ENCODE measurements at places on chromosomes 5 and 9.
A peak's percentile ranks its signal among the peaks of the same experiment; 100 is the strongest.

GRCh38 chr9:18849270-18849669, 183.7 kb downstream of the SAXO1 start:
- DNase-seq = no peak

GRCh38 chr5:155954701-155955445, 372.1 kb upstream of the SGCD start:
- DNase-seq = no peak

DNA sequence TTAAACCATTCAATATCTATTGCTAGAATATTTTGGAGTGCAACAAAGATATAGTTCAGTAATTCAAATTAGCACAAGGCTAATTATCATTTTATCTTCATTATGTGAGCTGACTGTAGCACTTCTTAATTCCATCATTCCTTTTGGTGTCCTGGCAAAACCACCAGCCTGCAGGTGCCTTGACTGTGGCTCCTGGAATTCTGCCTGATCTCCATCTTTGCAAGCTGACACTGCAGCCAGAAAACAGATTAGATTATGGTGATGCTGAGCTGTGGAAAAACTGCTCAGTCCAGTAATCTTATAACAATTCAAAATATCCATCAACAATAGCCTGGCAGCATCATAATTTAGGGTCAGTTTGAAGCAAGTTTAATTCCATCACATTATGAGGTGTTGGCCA, 919.5 kb downstream of the DTWD2 start:
- no peak for DNase-seq

GRCh38 chr9:9743822-9744221, 869.0 kb downstream of the PTPRD start:
- no peak for DNase-seq

GRCh38 chr5:128276537-128277216, 193.1 kb downstream of the SLC12A2 start:
- DNase-seq = no peak

DNA sequence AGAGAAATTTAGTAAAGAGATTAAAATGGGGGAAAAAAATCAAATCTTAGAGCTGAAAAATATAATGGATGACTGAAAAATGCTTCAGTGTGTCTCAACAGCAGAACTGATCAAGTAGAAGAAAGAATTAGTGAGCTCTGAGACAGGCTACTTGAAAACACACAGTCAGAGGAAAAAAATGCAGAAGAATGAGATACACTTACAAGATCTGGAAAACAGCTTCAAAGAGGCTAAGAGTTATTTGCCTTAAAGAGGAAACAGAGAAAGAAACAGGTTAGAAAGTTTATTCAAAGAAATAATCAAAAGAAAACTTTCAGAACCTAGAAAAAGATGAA, 70.5 kb upstream of the OR2K2 start:
- DNase-seq = no peak

GRCh38 chr5:139869042-139869790, 73.6 kb downstream of the PSD2 start:
- DNase-seq = no peak

DNA sequence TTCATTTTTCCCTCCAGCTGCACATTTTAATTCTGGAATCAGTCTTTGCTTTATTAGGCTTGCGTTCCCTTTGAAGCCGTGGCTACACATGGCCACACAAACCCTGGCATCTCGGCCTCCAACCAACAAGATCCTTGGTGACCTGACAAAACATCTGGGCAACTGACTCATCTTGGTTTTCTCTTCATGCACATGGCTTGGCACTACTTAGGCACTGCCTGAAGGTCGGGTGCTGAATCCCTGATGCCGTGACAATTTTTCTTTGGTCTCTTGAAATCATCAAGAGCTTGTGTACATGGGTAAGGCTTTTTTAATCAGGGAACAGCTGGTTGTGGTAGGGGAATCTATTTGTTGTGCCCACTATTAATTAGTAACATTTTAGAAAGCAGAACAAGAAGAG, 16.0 kb upstream of the PAPPA start:
- DNase-seq = no peak

DNA sequence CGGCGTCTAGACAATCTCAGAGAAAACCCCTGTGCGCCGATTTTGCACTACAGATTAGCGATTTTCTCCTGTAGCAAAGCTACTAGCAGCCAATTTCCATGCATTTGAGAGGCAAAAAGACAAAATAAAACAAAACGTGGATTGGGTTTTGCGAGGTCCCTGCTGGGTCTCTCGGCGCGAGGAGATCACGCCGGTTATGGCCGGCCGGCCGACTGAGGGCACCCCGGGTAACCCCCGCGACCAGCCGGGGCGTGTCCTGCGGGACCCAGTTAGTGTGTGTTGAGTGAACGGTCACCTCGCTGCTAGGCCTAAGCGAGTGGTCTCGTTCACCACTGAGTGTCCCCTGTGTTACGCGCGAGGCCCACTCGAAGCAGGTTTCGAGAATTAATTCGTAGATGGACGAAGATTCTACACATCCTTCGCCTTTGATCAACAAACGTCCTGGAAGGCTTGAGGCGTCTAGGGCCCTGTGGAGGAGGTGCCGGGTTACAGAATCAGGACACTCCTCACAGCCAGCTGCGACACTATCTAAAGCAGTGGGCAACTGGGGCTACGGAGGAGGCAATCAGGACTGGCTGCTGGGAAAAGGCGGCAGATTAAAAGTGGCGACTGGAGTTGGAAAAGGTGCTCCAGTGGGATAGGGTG, 764 bp upstream of the VDAC1 start:
- peak; percentile 51 for DNase-seq

DNA sequence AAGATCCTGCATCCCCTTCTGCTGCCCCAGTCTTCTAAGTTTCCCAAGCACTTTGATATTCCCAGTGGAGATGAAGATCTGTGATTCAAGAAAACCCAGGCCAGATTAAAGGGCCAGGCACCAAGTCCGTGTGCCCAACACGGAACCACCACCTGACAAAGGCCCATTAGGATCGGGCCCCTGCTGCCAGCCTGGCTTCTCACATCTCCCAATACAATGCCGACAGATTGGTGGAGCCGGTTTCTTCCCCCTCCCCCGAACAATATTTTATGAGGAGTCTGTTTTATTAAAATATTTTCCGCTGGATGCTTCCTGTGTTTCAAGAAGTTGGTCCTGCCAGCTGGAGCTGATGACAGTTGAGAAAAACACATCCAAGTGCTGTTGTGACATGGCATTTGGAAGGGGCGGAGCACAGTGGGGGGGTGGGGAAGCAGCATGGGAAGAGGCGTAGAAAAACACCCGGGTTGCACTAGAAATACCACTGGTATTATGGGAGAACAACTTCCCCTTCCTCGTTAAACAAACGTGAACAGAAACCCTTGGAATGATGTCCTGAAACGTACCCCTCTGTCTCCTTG, 45.0 kb downstream of the CRB2 start:
- no peak for DNase-seq

DNA sequence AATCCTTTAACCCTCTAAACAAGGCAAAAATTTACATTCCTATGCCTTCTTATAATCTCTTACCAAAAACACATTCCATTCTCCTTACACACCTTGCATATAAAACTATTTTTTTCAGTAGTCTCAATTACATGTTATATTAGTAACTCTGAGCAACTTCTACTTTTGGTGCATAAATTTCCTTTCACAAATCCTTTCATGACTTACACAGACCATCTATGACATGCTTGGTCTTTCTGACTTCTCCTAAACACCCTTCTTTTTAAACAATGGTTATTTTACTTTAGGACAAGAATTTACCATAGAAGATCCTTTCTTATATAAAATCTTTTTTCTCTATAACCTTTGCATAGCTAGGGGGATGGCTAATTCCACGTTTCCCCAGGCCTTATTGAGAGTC, 208.0 kb upstream of the ARRDC3 start:
- DNase-seq = no peak

- no peak for DNase-seq
These were observed 15.6 kb downstream of the FBXO4 start for GRCh38 chr5:41940641-41941040.

DNA sequence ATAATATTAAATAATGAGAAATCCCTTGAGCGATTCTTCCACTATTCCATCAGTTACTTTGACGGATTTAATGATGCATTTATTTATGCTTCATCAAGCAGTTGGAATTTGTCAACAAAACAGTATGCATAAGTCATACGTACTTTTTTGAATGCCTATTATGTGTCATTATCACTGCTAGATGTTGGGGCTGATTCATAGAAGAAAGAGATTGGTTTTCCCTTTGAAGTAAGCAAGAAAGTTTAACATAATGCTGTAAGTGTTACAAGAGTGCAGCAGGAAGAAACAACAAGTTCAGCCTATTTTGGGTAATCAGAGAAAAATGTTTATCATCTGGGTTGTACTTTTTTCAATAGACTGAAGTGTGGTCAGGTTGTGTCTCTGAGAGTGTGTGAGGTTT, 121.2 kb upstream of the RANBP3L start:
- DNase-seq = no peak

GRCh38 chr5:129018837-129019236, 53.5 kb downstream of the SLC27A6 start:
- DNase-seq = no peak

GRCh38 chr5:54844905-54845566, 140.4 kb downstream of the ESM1 start:
- DNase-seq = no peak

GRCh38 chr9:88197016-88197415, 58.7 kb upstream of the SPATA31C2 start:
- no peak for DNase-seq

- no peak for DNase-seq
These were observed 2.0 kb downstream of the C7 start for GRCh38 chr5:40911266-40911665.

DNA sequence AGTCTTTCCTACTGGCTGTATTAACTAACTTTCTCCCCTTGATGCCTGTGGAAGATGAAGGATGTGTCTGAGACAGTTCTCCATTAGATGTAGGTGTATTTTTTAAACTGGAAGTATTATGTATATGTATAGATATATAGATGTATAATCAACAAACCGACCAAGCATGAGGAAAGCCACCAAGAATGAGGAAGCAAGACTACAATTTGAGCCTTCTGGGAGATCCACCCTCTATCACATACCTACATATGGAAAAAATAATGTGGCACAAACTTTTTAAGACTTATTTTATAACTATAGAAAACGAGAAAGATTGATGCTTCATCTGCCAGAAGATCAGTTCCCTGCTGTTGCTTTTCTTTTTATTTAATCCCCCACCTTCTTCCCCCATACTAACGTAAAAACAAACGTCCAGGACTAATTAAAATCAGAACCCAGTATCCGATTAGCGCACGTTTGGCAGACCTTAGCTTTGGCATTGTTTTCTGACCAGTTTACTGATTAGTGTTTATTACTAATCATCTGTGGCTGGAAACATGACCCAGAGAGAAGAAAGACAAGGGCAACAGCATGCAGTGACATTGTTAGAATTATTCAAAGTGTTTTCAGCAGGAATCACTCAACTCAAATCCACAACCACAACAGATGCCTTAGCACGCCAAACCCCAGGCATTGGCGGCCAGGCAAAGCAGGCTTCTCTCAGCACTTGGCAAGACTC, 490.2 kb downstream of the EBF1 start:
- no peak for DNase-seq

DNA sequence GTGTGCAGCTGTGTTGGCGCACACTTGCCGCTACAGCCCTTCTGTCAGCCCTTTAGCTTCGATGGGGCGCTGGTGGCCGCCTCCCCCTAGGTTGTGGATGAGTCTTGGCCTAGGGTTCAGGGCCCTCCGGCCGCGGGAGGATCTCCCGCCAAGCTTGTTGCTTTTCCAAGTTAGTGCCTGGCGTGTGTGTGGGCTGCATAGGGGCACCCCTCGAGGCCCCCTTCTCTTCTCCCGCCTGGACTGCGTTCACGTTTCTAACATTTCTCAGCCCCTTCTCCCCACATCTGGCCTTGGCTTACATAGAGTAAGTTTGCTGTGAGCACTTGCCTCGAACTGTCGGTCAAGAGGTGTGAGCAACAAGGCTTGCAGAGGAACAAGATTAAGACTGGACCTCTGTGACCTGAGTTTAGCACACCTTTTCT, 413 bp upstream of the OXCT1 start:
- DNase-seq = no peak

DNA sequence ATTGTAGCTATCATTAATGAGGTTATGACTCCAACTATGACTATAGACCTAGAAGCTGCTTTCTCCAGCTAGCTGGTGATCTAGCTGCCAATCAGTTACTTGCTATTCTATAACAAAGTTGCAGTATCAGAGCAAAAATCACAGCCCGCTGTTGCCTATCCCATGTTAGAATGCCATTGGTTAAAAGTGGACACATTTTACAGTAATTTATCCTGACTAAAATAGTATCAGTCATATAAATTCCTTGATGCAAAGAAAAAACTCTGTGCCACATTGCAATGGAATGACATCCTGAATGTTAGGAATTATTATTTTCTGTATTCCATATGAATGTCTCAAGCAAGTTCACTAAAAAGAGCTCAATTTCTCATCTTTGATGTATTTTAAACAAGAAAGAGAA, 626.5 kb downstream of the PDE4D start:
- DNase-seq = no peak

GRCh38 chr9:97906236-97906831, 16.0 kb downstream of the TRMO start:
- peak; percentile 44 for DNase-seq

DNA sequence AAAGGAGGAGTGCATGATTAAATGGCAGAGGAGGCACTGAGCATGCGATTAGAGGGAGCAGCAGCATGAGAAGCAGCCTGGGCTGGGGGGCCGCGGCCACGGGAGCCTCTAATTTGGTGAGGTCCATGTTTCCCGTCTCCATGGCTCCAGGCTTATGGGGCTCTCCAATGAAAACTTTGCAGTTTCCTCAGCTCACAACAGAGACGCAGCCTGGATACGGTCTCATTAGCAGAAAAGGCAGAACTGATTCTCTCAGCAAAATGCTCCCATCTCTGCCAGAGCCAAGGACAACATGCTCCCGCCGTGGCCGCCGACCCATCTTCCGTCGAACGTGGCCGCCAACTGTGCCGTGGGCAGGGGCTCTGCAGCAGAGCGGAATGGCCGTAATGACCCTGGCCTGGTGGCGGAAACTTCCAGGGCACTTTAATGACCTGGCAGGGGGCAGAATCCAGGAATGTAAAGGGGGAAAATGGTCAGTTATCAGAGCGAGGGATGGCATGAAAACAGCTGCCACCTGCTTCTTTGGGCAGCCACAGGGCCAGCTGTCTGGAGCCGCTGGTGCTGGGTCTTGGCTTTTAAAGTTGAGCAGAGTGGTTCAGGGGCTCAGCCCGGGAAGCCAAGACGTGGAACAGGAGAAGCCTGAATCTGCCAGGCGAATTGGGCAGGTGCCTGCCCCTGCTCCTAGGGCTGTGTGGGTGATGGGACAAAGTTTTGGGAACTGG, 76.5 kb downstream of the COL5A1 start:
- DNase-seq = no peak

GRCh38 chr5:36870399-36871040, 6.0 kb upstream of the NIPBL start:
- DNase-seq = no peak

- no peak for DNase-seq
These were observed 5.0 kb downstream of the PAEP start for GRCh38 chr9:135566552-135566951.

Data from stimulated activated CD4-positive, alpha-beta T cell treated with anti-CD3 and anti-CD28 coated beads, Interleukin-2, amount 100 ng/mL, for 24 hours (primary cell).